NCI-H187 treated with DMSO at 0.1 percent for 48 hours (cell line): ENCODE measurements at places on chromosomes 1 and 21.

GRCh38 chr1:196302981-196303380 is 305.3 kb downstream of the KCNT2 start:
- DNase-seq, result no peak

DNA sequence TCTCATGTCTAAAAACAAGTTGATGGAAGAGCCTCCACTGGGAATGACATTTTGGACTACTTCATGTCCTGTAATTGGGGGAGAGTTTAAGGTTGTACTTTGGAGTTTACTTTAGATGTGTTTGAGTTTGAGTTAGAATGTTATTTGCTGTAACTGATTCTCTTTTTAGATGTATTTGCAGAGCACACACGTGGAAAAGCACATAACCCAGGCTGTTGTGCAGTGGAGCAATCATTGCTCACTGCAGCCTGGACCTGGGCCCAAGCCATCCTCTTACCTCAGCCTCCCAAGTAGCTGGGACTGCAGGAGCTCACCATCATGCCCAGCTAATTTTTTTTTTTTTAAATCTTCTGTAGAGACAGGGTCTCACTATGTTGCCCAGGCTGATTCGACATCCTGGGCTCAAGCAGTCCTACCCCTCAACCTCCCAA is 36.7 kb upstream of the SH3D21 start:
- DNase-seq, result no peak

GRCh38 chr1:173016419-173016818 is 34.3 kb downstream of the TNFSF18 start:
- no peak for DNase-seq

GRCh38 chr1:201026234-201026633 is 2.7 kb upstream of the KIF21B start:
- DNase-seq, result no peak

DNA sequence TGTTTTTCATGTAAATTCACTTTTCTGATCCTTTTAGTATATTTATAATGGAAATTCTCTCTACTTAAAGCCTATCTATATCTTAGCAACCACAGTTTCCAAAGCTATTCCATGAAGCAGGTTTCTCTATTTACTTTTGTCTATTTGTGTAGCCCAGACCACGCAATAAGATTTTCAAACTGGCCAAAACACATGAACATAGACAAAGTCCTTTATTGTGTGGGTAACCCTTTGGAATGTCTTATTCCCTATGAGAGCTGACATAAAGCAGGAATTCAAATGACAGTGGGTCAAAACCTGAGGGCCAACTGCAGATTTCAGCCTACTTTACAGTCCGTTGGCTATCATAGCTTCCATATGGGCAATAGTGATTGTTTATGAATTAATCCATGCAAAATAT is 252.6 kb downstream of the LTN1 start:
- DNase-seq, result no peak

- no peak for DNase-seq
Observed at GRCh38 chr1:27507960-27508665, 18.1 kb upstream of the WASF2 start.

DNA sequence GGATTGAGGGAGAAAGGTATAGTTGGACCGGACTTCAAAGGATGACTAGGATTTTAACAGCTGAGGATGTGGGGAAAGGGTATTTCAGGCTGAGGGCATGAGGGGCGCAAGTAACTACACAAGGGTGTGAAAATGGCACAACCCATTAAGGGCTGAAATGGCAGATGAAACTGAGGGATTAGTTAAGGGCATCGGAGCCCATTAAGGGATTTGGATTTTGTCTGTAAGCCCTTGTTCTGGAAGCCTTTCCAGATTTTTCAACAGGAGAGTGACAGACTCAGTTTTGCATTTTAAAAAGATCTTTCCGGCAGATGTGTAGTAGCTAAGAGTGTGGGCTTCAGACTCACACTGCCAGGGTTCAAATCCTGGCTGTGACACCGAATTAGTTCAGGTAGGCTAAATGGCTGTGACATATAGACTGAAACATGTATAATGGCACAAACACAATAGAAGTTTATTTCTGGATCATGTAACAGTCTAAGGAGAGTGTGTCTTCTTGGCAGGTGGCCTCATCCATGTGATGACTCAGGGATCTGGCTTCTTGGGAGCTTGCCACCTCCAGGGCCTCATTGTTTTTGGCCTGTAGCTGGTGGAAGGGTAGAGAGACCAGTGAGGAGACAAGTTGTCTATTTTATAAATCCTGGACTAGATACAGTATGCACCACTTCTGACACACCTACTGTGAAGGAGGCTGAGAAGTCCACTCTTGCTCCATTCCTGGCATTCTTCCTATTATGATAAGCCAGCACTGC is 49.6 kb downstream of the UBE2T start:
- DNase-seq, result no peak

GRCh38 chr1:26160527-26161414 is 1.9 kb downstream of the FAM110D start:
- DNase-seq, result no peak

DNA sequence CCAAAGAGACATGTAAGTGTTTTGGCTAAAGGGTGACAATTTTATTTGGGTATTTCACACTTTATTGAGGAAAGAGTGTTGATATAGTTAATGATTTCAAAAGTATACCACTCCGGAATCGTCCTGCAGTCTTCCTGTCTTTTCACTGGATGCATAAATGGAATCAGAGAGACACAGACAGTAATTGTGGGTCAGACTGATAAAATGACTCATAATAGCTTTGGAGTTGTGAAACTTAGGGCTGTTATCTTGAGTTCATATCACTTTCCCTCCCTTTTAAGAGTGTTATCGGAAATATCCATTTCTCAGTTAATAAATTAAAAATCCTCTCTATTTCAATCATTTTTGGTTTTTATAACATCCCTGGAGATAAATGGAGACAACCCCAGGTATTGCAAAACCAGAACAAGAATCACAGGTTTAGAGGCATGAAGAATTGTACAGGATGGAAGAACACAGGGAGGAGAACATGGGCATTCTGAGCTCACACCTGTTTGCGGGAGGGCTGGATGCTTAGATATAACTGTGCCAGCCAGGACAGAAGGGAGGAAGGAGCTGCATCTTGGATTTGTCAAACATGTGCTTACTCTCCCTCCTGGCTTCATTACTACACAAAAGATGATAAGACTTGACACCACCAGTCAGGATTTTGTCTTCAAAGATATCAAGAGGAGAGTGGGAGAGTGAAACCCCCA is 185.4 kb downstream of the LMO4 start:
- DNase-seq, result no peak

DNA sequence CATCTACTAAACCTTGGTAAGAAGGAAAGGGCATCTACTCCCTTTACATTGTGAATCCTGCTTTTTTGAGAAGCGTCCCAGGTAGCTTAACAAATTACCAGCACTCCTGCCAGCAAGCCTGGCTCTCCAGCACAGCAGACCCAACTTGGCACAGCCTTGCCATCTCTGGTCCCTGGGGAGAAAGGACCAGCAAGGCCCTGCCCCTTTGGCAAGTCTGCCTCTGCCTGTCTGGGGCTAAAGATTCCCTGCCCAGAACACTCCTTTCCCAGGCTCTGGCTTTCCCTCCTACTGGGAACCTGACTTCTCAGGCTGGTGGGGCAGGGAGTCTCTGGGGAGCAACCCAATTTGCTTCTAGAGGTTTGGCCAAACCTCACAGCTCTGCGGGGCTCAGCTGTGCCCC is 68.5 kb downstream of the ATP2B4 start:
- DNase-seq, result no peak

GRCh38 chr1:8986814-8987190 is 39.4 kb downstream of the SLC2A7 start:
- no peak for DNase-seq

GRCh38 chr21:42653231-42654061 is at the start of gene PDE9A:
PDE9A (plus strand) TSS chr21:42653621; CDS start chr21:42653815, 194 bp downstream.
- no peak for DNase-seq

DNA sequence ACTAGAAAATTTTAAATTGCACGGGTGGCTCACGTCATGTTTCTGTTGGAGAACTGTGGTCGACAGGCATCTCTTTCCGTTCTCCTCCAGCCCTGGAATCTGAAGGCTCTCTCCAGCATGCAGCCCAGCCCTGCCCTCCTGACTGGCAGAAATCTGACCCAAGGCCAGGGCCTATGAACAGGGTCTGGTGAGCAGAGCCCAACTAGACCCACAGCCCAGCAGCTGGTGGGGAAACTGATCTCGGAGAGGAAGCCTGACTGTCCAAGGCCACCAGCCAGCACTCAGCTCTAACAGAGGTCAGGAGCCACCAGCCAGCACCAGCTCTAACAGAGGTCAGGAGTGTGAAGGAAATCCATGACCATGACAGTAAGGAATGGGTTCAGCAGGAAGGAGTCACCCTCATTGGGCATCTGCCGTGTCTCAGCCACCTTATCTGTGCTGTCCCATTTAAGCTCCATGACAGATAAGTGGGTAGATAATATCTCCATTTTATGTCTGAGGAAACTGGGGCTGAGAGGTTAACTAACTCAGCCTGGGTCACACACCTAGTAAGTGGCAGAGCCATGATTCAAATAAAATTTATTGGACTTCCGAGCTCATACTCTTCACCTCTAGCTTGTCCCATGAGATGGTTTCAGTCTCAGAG is 20.2 kb upstream of the PKP1 start:
- no peak for DNase-seq

DNA sequence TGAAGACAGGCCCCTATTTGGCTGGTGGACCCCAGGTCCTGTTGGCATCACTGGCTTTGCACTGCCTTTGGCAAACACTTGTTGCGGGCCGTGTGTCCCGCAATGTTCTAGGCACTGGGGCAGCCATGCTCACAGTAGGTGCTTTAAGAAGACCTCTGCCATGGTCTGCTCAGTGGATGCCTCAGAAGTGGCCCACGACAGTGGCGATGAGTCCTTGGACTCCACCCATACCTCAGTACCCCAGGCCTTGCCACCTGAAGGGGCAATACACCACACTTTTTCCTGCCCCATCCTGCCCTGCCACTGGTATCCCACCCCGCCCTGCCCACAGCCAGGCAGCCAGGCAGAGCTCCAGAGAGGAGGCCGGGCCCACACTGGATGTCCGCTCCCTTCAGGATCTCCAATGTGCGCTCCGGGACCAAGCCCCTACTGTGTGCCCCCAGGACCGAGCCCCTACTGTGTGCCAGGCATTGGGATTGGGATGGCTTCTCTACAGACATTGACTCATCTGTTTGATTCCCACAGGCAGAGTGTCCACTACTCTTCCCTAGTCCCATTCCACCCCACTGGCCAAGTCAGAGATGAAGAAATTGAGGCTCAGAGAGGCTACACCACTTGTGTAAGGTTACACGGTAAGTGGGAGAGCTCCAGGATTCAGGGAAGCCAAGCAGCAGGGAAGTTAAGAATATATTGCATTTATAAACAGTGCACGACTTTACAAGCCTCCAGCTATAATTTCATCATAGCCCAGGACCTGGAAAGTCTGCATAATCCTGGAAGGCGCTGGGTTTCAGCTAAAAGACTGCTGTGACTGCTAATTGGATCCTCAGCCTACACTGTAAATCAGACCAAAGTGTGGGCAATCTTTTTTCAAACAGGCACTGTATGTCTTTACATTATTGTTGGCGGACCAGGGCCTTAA is 101.6 kb downstream of the DMRTB1 start:
- DNase-seq, result no peak

GRCh38 chr1:152109998-152110294 is 5.3 kb downstream of the TCHH start:
- DNase-seq, result no peak

GRCh38 chr1:25061261-25061995 is 131.4 kb upstream of the RUNX3 start:
- no peak for DNase-seq

- DNase-seq, result no peak
Observed at GRCh38 chr1:230849451-230850224, 18.7 kb downstream of the C1orf198 start.

DNA sequence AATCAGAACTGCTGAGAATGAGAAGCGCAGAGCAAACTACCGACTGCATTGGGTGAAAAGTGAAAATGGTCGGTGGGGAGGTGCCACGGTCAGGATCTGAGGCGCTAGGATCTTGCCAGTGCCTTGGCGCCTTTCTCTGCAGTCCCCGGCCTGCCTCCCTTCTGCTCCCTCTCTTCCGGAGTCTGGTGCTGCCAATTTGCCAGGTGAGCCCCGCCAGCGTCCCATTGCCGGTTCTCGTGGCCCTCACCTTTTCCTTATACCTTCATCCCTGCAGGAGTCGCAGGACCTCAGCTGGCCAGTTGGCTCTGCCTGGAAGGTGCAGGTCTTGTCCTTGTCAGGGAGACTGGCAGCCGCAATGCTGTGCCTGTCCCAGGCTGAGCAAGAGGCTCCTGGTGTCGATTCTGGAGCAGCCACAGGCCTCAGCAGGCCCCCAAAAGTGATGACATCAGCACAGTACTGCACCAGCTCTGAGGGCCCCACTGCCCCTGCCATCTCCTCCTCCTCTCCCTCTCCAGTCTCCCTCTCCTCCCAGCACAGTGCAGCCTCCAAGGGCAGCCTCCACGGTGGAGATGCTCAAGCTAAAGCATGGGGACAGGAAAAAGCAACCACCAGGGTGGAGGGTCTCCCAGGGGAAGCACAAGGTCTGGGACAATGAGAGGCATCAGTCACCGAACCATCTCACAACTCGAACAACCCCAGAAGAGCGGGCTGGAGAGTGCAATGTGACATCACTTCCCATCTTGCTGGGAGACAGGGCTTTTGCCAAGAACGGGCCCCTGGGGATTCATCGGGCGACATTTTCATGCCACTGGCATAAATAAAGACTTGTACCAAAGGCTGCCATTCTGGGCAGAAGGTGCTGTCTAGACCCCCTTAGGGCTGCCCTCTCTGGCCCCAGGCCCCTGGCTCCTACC is 37.1 kb upstream of the H6PD start:
- DNase-seq, result no peak

- DNase-seq, result no peak
Observed at GRCh38 chr1:30649321-30649991, 73.9 kb downstream of the MATN1 start.

DNA sequence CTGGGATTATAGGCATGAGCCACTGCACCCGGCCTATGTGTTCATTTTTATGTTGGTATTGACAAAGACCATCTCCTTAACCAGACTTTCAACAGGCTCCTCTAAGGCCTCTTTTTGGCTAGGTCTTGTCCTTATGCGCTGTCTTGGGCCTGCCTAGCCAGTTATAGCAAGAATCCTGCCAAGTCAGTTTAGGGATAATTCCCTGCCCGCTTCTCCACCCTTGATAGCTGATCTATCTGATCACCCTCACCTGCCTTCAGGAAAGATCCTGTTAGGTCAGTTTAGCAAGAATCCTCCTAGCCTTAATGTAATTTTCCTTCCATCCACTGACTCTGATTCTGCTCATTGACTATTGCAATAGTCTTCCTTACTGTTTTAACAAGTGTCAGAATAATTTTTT is 2.4 kb upstream of the B4GALT3 start:
- no peak for DNase-seq

GRCh38 chr1:96309783-96310182 is 411.8 kb upstream of the PTBP2 start:
- no peak for DNase-seq

GRCh38 chr1:2556277-2556677 is at the start of gene TNFRSF14:
TNFRSF14 (plus strand) TSS chr1:2556371; CDS start chr1:2556665, 294 bp downstream.
- no peak for DNase-seq

GRCh38 chr1:5713101-5714010 is 278.9 kb downstream of the NPHP4 start:
- no peak for DNase-seq

GRCh38 chr1:168751195-168751650 is 22.2 kb upstream of the DPT start:
- no peak for DNase-seq

- DNase-seq, result no peak
Observed at GRCh38 chr1:220742520-220742919, 5.6 kb upstream of the MTARC2 start.

- no peak for DNase-seq
Observed at GRCh38 chr1:1540090-1540817, at the start of gene TMEM240. TMEM240 (minus strand) TSS chr1:1540624; CDS start chr1:1540346, 278 bp downstream.
